ENCODE measurements at places on chromosomes 11 and 22.

- DNase-seq = no peak
Measured at GRCh38 chr22:41908411-41909309, 6.2 kb downstream of the SHISA8 start.

DNA sequence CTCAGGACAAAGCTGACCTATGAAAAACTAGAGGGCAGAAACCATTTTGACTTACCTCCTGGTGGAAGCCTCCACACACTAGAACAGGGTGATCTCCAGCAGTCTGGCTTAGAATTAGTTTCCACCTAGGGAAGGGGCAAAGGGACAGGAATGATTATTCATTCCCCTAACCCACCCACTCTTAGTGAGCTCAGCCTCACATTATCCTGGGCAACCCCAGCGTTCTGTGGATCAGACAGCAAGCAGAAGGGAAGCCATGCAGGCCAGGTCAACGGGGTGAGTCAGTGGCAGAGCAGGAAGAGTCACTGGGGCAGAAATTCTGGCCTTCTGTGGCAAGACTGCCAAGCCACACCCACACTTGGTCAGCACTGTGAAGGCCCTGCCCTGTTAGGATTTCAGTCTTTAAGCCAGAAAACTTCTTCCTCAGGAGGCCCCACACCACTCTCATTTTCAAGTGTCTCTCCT is 10.5 kb downstream of the NUMA1 start:
- peak; percentile 89 for DNase-seq

- peak; percentile 33 for DNase-seq
Measured at GRCh38 chr22:29032584-29032983, 29.0 kb downstream of the C22orf31 start.

GRCh38 chr22:41873391-41873790 is 40.5 kb downstream of the SREBF2 start:
- no peak for DNase-seq

- peak; percentile 31 for DNase-seq
Measured at GRCh38 chr11:83158357-83158786, 1.4 kb downstream of the PCF11 start.

DNA sequence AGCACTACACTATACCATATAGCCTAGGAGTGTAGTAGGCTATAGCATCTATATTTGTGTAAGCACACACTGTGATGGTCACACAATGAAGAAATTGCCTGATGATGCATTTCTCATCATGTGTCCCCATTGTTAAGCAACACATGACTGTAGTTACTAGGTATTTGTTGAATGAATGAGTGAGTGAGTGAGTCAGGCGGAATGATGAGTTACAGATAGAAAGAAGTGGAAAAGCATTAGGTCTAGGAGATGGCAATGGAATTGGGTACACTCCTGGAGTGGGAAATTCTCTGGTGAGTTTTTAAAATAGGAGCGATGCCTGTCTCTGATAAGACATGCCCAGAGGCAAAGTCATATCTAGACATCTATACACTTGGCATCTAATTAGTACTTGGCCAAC is 160.5 kb upstream of the TBCEL start:
- no peak for DNase-seq

Data from ACHN (cell line).